ENCODE measurements at places on chromosomes 6 and 20.

GRCh38 chr6:30792786-30793185 lies 48.4 kb upstream of the IER3 start:
- no peak for DNase-seq

DNA sequence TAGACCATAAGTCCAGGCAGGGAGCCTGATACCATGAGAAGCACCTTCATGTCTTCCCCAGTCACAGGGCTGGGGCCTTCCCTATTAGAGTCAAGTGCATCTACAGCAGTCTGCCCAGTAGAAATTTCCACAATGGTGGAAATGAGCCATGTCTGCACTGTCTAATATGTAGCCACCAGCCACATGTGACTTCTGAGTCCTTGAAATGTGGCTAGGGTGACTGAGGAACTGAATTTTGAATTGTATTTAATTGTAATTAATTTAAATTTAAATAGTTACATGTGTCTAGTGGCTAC lies 300.2 kb downstream of the CLIC5 start:
- DNase-seq = no peak

DNA sequence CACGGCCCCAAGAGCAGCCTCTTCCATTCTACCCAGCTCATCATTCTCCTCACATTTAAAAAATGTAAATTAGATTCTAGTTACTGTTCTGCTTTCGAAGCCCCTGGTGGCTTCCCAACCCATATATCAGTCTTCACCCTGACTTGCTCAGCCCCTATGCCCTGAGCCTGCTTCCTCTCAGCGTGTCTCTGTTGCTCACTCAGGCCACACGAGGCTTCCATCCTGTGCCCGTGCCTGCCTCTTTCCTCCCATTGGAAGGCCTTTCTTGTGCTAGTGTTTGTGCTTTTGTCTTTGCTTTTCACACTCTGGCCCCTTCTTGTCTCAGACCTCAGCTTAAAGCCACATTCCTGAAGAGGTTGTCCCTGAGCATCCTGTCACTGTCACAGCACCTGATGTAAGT lies 78.1 kb downstream of the AFDN start:
- no peak for DNase-seq

DNA sequence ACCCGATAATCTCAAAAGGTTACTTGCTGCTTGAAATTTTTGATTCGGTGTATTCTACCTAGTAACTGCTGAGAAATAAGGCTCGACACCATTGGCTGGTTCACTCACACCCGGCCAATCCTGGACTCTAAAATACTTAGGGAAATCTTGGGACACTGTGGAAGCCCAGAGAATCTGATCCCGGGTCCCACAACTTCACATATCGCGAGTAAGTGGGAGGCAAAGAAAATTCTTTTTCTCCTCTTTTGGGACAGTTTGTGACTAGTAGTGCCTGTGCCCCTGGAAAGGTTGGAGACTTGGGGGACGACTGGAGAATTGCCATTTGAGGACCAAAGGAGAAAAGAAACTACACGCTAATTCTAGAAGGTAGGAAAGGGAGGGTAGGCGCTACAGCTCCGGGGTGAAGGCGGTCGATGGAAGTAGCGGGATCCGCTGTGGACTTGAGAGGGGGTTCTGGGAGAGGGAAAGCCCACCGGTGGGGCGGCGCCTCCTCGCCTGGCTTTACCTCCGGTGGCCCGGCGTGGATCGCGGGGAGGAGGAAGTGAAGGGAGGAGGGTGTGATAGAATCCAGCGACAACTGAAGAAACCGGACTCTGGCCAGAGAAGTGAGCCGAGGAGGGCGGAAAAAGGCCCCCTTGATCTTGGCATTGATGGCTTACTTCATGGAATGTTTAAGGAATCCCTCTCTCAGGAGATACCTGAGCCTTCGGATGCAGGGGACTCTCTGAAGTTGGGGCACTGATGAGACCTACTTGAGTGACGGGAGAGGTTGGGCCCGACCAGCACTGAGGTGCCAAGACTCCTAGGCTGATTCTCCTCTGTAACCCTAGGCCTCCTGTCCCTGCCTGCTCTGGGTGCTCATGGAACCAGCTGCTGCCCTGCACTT lies 18.8 kb upstream of the BTN3A3 start:
- DNase-seq = peak; percentile 84

DNA sequence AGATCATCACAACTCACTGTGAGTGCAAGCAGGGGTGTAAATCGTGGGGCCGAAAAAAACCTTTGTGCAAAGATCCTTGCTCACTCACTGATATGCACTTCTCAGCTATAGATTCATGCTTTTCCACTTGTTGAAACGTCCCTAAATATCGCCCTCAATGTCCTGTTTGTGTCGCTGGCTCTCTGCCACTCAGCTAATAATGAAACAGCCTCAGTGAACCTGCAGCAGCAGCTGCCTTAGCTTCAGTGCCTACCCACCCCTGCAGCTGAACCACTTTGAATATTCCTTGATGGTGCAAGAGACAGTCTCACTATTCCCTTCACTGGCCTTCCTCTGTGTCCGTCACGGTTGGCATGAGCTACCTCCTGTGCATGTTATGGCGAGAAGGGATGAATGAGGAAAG lies 128.9 kb upstream of the NAA20 start:
- DNase-seq = no peak

DNA sequence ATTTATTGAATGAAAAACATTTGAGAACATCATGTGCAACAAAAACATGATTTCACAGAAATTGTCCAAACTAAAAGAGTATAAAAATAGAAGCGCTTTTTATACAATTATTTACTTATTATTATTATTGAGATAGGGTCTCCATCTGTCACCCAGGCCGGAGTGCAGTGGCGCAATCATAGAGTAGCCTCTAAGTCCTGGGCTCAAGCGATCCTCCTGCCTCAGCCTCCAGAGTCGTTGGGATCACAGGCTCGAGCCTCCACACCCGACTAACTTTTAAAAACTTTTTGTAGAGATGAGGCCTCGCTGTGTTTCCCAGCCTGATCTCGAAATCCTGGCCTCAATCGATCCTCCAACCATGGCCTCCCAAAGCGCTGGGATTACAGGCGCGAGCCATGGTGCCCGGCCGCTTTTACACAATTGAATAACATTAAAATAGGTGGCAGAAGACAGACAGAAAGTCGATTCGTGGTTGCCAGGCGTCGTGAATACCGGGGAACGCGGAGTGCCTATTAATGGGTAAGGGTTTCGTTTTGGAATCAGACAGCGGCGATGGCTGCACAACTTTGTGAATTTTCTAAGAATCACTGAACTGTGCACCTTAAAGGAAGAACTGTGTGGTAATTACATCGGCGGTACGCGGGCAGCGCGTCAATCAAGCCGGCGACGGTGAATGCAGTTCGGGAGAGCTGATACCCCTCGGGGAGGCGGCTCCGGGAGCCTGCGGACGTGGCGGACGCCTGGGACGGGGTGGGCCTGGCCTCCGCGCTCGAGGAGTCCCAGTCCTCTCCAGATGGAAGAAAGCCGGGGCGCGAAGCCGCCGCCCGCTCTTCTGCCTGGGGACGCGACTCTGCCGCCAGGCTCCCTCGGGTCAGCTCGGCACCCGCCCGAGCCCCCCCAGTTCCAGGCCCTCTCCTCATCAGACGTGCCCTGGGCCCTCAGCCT lies 807 bp downstream of the TBC1D20 start:
- peak; percentile 71 for DNase-seq

DNA sequence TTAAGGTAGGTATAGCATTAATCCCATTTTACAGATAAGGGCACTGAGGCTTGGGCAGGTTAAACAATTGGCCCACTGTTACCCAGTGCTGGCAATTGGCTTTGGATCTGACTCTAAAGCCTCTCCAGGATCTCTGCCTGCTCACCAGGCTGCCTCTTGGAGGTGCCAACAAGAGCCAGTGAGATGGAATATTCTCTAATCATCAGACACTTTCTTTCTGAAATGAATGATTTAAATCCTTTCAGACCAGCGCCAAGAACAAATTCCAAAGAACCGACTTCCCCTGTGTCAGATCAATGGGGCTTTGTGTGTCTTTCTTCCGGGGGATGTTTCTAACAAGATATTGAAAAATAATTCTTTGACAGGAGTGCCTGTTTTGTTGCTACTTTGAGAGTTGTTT lies 23.6 kb downstream of the CYP39A1 start:
- no peak for DNase-seq

DNA sequence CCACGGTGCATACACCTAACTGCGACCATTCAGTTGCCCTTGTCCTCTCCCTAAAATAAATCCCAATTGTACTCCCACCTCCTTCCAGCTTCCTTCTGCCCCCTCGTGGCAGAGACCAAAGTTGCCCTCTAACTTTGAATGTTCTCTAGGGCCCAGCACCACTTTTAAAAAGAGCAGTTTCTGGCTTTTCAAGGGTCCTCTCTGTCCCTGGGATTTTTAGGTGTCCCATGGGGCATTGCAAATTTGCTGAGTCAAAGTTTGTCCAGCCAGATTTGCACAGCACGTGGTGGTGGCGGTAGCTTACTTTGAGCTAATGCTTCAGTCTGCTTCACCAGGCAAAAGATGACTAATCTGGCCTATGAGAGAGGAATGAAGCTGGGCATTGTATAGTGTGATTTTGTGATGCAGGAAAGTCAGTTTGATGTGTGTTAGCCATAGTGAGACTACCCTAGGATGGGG lies 100.2 kb downstream of the PERP start:
- DNase-seq = peak; percentile 49

- DNase-seq = peak; percentile 39
Measured at GRCh38 chr6:56659721-56660380, 17.2 kb upstream of the DST start.

DNA sequence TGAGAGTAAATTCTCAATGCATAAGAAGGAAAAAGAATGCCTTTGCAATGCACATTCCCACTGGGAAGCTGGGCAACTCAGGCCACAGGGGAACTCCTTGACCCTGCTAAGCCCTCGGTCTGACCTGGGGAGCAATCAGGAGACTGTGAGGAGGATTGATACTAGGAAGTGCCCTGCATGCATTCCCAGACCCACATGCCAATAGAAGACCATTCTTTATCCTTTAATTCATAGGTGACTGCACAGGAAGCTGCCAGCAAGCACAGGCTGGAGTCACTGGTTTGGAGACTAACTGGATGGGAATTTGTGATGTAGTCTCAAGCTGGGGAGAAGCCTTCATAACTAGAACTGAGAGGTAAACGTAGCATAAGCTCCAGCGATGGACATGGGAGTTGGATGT lies 1012.7 kb downstream of the EYS start:
- no peak for DNase-seq

GRCh38 chr6:84346372-84346771 lies 118.9 kb upstream of the CEP162 start:
- DNase-seq = no peak

All from GM10248 (cell line).